ENCODE measurements at places on chromosomes 5 and 9.

DNA sequence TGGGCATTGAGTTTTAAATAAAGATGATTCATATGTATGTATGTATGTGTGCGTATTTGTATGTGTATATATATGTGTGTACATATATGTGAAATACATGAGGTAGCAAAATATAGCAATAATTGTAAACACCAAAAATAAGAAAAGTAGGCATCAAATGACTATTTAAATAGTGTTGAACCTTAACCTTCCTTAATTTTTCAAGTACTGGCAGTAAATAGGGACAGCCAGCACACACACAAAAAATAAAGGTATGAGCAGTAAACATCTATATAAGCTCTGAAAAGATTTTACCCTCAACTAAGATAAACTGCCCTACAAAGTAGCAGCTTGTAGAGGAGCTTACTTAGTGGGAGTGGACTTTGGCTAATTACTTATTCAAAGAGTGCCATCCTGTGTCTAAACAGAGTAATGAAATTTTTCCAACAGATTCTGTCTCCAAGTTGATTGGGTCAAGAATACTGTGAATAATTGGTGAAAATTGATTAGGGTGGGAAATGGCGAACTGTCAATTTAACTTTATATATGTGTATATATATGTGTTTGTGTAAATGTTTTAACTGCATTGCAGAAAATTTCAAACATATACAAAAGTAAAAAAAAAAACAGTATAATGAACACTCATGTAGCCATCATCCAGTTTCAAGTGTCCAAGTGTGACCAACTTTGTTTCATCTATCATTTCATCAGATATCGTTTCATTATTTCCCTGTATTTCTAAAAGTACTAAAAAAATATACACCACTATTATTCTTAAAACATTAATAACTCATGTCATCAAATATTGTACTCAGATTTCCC is 2.0 kb upstream of the ADAMTS6 start:
- DNase-seq, result peak; percentile 12

DNA sequence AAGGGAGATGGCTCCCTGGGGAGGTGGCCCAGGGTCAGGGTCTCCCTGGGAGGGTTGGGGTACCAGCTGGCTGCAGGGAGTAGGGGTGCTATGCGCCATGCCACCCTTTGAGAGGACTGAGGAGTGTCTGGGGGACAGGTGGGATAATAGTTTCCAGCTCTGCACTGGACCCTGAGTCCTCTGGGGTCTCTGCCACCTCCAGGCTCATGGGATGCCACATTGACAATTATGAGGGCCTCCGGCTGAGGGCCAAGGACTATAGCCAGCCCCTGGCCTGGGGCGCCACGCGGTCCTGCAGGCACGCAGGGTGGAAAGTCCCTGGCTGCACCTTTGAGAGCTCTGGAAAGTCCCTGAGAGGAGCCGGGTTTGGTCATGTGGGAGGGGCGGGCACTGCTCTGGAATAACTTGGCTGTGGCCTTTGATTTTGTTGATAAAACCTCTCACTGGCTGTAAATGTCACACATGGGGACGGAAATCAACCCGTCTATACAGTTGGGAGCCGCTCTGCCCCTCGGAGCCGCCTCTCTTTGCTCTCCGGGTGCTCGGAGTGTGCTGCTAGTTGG is 16.0 kb downstream of the TRAF2 start:
- no peak for DNase-seq

GRCh38 chr9:114178756-114179450 is 23.6 kb downstream of the COL27A1 start:
- no peak for DNase-seq

- DNase-seq, result no peak
Observed at GRCh38 chr5:88768411-88768810, 114.6 kb downstream of the MEF2C start.

- no peak for DNase-seq
Observed at GRCh38 chr5:95220381-95220780, 64.5 kb downstream of the MCTP1 start.

- no peak for DNase-seq
Observed at GRCh38 chr9:92496396-92497176, 14.3 kb upstream of the ASPN start.

DNA sequence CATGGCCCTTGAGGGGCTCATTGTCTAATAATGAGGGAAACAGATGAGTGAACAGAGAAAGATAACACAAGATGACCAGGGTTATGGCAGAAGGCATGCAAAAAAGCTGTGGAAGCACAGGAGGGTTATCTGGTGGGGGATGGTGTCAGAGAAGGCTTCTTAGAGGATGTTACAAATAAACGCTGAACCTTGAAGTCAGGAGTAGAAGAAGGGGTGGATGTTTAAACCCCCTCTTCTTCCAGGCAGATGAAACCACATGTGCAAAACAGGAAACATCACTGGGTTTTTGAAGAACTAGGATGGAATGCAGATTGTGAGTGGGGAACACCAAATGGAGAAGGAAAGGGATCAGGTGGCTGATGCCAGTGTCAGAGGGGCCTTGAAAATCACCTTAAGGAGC is 41.8 kb upstream of the NR5A1 start:
- no peak for DNase-seq

DNA sequence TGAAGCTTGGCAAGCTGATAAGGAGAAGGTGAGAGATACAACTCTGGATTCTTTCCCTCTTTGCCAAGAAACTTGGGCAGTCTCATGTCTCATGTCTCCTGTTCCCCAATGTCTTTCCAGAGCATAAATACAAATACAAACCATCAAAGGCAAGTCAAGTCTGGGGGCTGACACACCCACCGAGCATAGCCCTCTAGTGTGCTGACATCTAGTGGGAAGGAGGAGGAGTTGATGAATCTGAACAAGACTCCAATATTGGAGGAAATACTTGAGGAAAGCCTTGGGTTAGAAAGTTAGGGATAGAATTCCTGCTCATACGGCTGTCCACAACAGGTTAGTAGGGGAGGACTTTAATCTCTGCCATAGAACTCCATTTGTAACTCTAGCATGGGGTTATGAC is 8.6 kb downstream of the MLANA start:
- no peak for DNase-seq

GRCh38 chr9:90722071-90722470 is 79.4 kb upstream of the DIRAS2 start:
- DNase-seq, result no peak

- no peak for DNase-seq
Observed at GRCh38 chr5:127696683-127697082, 6.5 kb upstream of the CCDC192 start.

- no peak for DNase-seq
Observed at GRCh38 chr5:90506221-90506620, 23.2 kb downstream of the LYSMD3 start.

GRCh38 chr5:54884195-54884536 is 101.2 kb downstream of the ESM1 start:
- DNase-seq, result no peak

GRCh38 chr5:2581418-2581817 is 170.1 kb downstream of the IRX2 start:
- DNase-seq, result no peak
